ENCODE measurements at places on chromosomes 1 and 21. TPM values are rescaled to one million over a fixed set of nuclear protein-coding genes. Genes with fewer than 3 reads are reported as not detected.
A peak's percentile ranks its signal among the peaks of the same experiment; 100 is the strongest.

SLC16A4 gene
- 1.8 TPM for total RNA-seq

CENPF gene
- 4.1 TPM for total RNA-seq

DNA sequence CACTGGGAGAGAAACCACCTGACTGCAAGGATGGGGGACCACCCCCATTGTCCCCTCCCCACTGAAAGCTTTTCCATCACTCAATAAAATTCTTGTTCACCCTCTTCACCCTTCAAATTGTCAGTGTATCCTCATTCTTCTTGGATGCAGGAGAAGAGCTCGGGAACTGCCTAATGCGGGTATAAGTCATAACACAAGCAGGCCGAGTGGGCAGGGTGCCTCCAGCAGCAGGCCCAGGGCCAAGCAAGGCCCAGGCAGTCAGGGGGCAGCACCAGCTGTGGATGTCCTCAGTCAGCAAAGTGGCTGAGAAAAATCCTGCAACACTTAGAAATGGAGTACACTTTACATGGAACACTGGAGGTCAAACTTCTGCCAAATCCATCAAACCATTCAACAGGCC, 33.7 kb upstream of the SLC35A3 start:
- no peak for DNase-seq

DNA sequence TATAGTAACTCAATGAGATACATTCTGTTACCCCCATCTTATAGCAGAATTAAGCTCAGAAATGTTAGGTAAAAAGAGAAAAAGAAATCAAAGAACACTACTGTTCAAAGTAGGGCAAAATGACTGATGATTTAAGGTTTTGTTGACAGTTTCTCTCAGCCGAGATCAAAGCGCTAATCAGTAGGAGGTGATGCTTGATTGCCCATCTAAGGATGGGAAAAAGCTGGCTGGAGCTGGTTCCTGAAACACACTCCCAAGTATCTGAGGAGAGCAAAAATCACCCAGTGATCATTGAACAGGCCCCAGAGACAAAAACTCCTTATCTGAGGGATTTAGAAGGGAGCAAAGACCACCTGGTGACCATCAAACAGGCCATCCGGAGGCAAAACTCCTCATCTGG, 64.5 kb upstream of the CSF1 start:
- DNase-seq: no peak

OR6K6 gene
- total RNA-seq: not detected

- no peak for DNase-seq
Measured at GRCh38 chr1:212007886-212008285, 27.5 kb downstream of the INTS7 start.

- DNase-seq: no peak
Measured at GRCh38 chr1:5858844-5859407, 133.3 kb downstream of the NPHP4 start.

GRCh38 chr1:53616927-53617326, 122.0 kb downstream of the GLIS1 start:
- no peak for DNase-seq

HAO2 gene
- total RNA-seq: not detected

GRCh38 chr1:220426989-220427388, 100.9 kb upstream of the MARK1 start:
- DNase-seq: no peak

DNA sequence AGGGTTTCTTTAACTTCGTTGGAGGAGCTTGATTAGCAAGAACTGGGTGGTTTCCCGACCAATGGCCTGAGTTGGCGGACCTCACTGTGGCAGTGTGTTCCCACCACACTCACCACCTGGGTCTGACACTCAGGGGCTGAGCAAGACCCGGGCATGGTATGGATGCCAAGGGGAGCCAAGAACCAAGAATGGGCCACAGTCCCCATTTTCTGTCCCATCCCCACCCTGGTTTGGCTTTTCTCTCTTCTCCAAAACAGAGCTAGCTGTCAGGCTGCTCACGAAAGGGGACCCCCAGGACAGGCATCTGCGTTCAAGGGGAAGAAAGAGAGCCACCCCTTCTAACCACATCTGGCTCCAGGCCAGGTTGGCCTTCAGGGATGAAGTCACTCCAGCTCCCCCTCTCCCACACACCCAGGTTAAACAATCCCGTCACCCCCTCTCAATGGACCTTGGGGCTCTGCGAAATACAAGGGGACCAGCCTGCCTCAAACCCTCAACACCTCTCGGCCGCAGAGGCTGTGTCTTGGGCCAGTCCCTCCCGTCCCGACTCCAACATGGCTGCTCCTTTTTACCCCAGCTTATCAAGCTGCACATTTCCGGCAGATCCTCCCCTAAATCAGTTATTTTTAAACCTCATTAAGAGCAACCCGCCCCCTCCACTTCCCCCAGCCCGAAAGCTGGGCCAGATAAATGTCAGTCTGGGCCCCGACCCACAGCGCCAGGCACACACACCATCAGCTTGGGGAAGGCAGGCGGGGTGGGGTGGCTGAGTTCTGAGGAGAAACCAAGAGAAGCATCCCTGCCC, 3.4 kb downstream of the TAGLN2 start:
- no peak for DNase-seq

GRCh38 chr1:58231204-58231603, 315.3 kb downstream of the OMA1 start:
- no peak for DNase-seq

DNA sequence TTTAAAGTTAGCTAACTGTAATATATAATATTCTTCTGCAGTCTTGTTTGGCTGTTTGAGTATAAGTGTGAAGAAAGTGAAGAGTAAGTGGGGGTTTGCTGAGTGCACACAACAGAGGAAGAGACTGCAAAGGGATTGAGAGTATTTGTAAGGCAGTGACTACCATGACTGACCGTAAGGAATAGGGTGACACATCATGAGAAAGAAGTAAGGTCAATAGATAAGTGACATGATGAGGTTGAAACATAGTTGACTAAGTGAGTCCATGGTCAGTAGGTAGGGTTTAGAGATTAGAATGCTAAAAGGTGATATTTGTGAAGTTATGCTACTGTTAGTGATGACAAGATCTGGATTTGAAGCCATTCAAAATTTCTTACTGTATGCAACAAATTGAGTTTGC, 27.7 kb downstream of the WARS2 start:
- DNase-seq: no peak

GRCh38 chr1:244302876-244303609, 148.7 kb downstream of the ADSS2 start:
- DNase-seq: peak; percentile 54

- DNase-seq: no peak
Measured at GRCh38 chr1:224404916-224405603, 29.5 kb downstream of the WDR26 start.

DNA sequence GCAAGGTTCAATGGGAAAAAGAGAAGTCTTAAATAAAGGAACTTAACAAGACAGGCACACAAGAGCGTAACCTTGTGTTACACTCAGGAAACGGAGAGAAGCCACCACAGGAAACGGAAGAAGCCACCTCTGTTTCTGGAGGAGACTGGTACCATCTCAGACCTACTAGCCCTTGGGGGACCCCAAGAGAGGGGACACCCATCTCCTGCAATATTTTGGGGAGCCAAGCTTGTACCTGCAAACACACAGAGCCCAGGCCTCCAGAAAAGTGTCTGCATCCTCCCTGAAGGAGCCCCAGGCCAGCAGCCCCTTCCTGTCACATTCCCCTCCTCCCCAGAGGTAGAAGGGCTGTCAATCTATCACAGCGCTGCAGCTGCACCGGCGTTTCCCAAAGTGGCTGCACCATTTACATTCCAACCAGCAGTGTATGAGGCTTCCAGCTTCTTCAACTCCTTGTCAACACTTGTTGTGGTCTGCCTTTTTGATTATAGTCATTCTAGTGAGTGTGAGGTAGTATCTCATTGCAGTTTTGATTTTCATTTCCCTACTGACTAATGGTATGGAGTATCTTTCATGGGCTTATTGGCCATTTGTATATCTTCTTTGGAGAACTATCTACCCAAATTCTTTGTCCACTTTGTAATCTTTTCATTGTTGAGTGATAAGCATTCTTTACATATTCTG, 23.0 kb upstream of the PADI1 start:
- DNase-seq: no peak

DNA sequence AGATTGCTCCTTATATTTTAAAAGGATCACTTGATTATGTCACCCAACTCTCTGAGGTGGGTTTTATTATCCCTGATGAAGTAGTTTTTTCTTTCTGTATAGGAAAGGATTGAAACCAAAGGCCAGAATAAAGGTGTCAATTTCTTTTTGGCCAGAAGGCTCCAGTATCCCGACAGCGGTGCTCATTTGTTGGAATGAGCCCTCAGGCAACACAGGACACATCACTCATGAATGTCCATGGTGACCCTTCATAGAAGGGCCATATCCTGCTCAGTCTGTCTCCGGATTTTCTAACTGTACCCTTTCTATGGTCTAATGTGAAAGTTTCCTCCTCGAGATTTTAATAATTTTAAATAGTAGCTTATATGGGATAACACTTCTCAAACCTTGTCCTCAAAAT, 171.3 kb upstream of the USP24 start:
- DNase-seq: no peak

DNA sequence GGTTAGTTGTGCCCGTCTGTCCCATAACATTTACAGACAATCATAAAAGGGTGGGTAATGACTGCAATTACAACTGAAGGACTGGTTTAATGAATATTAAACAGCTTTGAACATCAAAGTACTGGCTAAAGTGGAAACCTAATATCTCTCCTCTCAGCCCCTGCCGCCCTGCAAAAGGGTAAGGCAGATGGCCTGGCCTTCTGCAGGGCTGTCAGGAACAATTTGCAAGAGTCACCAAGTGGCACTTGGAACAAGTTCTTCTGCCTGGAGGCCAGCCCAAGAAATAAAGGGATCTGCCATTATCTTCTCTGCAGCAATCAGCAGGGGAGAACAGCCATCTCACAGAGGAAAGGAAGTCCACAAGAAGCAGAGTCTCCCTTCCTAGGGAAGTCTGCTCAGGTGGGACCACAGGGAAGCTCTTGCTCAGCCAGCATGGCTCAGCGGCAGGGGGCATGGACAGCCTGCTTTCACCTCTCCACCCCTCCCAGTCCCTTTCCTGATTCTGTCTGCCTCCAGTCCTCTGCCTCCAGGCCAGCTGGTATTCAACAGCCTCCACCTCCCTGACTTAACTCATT, 96.1 kb downstream of the TRABD2B start:
- no peak for DNase-seq

- no peak for DNase-seq
Measured at GRCh38 chr1:205137901-205138300, 16.1 kb upstream of the RBBP5 start.

DNA sequence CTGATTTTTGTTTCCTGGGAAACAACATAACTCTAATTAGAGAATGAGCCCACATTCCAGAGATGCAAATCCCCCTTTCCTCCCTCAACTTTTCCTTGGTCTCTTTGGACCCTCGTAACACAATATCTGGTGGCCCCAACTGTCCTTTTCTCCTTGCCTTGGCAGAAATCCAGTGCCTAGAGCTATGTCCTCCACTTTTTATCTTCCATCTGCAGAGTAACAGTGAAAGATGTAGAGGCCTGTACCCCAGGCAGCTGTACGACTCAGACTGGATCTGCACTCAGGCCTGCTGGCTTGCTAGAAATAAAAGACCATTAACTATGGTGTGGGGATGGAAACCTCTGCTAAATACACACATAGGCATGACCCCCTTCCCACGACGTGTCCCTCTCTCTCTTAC, 72.0 kb downstream of the WARS2 start:
- DNase-seq: no peak

DNA sequence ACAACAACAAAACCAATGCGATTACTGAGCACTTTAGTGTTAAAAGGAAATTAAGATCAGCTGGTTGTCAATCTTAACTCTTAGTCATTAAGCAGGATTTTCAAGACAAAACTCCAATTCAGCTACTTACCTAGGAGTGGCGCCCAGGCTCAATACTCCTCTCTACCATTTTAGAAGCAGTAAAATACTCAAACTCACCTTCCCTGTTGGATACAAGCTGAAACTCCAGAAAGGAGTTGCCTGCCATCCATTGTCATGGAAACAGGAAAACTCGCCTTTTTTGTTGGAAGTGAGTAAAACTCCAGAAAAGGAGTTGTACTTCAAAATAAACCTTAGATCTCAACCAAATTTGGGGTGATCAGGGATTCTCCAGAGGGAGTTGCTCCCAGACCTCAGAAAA, 127.0 kb upstream of the F3 start:
- DNase-seq: no peak

DNA sequence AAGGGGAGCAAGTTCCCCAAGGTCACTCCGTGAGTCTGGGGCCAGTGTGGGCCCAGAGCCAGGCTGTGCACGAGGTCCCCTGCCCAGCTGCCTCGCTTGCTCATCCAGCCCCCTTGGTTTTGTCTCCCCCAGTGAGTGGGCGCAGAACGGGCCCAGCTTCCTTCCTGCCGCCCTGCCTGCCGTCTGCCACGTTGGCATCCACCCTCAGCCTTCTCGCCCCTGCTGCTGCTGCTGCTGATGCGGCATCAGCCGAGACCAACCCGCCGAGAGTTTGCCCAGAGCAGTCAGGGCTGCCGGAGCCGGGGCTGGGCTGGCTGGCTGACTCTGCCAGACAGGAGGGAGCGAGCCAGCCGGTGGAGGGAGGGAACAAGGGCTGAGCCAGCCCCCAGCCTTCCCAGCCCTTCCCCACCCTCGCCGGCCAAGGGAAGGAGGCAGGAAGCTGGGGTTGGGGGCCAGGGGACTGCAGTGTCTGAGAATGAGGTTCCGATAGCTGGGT, 31.4 kb upstream of the WASF2 start:
- DNase-seq: no peak

MPL gene
- total RNA-seq: not detected

DNA sequence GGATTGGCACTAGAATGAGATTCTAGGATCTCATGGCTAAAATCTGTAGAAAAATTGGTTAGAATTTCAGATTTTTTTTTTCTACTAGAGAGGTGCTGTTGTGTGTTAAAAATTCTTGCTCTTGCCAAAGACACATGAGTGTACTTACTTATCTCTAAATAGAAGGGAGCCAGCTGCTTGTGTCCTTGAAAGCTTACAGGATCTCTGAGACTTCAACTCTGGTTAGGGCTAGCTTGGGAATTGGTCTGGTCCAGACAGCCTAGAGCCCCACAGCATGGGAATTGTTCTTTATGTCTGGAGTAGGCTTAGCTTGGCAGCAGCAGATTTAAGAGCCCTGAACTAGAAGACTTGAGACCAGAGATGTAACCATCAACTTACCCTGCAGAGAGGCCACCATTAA, 37.3 kb downstream of the MACO1 start:
- DNase-seq: no peak

All from mucosa of descending colon (tissue), 3 donors.